ENCODE measurements at places on chromosomes 12 and 14. TPM values are rescaled to one million over a fixed set of nuclear protein-coding genes. Genes with fewer than 3 reads are reported as not detected.

- no peak for DNase-seq
Observed at GRCh38 chr12:25014961-25015360, 66.1 kb upstream of the BCAT1 start.

DNA sequence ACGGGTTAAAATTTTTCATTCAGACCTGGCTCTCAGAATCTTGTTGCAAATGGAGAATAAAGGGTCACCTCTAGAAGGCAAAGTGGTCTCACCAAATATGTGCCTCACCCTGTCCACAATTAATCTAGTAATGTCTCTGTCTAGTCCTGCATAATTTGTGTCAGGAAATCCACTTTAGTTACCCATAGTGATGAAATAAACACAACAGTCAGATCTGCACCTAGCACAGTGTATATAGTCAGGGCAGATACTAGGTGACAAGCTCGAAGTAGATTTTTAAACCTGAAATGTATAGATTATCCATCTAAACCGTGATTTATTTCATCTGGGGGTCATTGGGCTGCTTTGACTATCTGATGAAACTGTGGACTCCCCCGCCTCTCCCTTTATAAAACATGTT, 15.9 kb upstream of the FLVCR2 start:
- DNase-seq: no peak

The RNASE1 gene
- total RNA-seq: 6.0 TPM

The PPP1R36 gene
- total RNA-seq: 0.63 TPM

- DNase-seq: no peak
Observed at GRCh38 chr12:12646483-12647072, 34.9 kb downstream of the CREBL2 start.

The MYO1A gene
- not detected for total RNA-seq

The SLC25A47 gene
- not detected for total RNA-seq

The SRRM4 gene
- total RNA-seq: 0.03 TPM

DNA sequence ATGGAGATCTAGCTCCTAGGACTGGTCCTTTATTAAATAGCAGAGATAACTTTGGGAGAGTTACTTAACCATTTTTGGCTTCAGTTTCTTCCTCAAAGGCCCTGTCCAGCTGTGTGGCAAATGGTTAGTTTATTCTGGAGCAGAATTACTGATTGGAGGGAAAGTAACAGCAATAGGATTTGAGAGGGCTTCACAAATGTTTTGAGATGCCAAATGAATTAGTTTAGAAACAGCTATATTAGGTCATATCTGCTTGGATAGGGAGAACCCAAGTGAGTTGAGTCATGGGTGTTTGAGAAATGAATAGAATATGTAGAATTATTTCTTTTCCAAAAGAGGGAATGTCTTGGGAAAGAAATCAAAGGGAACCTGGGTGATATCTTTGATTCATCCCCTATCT, 17.5 kb downstream of the RASSF3 start:
- no peak for DNase-seq

The SLC17A8 gene
- total RNA-seq: not detected

DNA sequence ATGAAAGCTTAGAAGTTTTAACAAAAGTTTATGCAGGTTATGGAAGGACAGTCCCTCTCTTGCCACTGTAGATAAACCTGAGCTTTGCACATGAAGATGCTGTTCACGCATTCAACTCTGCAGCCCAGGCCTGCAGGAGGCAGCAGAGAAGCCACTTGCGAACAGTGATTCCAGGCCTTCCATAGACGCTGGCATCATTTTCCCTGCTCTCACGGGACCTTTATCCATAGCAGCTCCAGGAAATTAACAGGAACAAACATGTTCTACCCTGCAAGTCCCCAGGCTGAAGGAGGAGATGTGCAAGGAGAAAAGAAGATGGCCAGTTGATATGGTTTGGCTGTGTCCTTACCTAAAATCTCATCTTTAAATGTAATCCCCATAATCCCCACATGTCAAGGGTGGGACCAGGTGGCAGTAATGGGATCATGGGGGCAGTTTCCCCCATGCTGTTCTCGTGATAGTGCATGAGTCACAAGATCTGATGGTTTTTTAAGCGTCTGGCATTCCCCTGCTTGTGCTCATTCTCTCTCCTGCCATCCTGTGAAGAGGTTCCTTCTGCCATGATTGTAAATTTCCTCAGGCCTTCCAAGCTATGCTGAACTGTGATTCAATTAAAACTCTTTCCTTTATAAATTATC, 2.0 kb downstream of the ERP27 start:
- DNase-seq: peak; percentile 23

The KLHDC1 gene
- 0.51 TPM for total RNA-seq

DNA sequence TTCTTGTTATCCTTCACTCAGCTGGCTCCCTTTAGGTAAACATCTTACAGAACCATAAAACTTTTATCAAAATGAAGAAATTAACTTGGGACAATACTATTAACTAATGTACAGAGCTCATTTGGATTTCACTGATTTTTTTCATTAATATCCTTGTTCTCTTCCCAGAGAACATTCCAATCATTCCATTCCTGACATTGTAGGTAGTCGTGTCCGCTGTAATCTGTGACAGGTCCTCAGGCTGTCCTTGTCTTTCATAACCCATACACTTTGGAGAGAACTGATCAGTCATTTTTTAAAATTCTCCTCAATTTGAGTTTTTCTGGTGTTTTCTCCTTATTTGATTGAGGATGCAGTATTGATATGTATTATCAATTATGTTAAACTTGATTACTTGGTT, 916.8 kb downstream of the GALC start:
- DNase-seq: no peak

The NYNRIN gene
- 0.33 TPM for total RNA-seq

DNA sequence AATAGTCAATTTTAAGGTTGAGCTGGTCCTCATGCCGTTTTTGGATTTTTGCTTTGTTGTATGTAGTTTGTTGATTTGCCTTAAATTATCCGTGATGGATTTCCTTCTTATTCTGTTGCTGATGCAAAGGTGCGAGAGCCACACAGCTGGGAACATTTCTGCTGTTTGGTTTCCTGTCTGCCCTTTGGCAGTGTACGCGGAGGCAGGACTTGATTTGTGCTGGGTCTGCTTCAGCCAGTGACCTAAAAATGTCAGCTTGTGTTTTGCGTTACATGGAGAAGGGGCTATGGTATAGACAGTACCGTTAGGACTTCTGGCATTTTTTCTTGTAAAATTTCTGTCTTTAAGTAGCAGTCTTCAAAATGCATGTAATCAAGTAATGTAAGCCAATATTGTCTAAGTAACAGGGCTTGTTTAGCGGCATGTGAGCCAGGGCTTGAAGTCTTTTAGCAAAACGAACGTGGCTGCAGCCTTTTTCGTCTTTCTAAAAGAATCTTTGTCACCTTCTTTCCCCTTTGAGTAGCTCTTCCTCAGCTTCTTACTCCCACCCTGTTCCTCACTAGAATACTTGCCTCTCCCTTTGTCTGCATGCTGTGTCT, 18.2 kb upstream of the RD3L start:
- DNase-seq: no peak

GRCh38 chr12:105279460-105280056, 43.6 kb upstream of the APPL2 start:
- DNase-seq: peak; percentile 18

DNA sequence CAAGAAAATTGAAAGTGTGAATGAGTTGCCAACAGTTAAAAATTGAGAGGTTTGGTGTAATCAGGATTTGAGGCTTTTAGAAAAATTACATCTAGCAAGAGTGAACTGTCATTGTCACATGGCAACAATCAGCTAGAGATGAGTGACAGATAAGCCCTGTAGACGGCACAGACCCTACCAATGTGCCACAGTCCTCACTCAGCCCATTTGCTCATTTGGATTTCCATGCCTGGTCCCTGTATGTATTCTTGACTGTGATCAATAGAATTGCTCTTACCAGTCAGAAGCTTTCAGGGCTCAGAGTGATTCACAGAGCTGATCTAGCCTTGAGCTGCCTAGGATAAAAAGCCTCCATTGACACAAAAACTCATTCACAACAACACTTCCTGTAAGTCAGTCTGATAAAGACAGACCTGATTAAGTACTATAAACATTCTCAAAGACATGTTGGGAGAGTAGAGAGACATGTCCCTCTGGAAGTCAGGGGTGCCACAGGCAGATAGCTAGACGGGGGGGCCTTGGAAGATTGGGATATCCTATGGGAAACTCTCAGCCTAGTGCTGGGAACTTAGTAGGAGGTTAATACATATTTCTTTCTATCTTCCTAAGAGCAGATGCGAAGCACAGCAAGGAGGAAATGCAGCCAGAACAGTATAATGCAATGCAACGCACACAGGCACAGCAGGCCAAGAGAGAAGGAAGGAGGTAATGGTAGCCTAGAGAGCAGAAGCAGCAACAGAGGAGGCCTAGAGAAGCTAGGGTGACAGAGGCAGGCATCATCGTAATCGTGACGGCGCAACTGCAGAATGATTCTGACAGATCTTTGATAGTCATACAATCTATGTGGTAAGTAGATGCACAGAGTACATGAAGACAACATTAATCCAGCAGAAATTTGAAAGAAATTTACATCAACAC, 2.0 kb upstream of the PELI2 start:
- DNase-seq: no peak

The CDK17 gene
- total RNA-seq: 36.3 TPM

The GAS2L3 gene
- 38.0 TPM for total RNA-seq

DNA sequence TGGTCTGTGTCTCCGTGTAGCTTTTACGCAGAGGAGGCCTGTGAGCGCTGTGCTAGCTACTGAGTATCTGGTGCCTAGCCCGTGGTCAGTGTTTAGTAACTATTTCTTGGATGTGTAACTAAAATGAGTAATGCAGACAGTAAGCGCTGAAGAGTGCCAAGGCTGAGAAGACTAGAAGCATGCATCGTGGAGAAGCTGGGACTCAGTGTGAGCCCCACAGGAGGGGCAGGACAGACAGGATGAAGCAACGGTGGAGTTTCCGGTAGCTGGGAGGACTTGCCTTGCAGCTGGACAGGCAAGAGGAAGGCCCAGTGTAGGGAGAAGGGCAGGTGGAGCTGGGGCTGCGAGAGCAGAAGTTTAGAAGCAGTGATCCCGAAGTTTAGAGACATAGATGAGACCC, 233.4 kb upstream of the FKBP4 start:
- DNase-seq: no peak

DNA sequence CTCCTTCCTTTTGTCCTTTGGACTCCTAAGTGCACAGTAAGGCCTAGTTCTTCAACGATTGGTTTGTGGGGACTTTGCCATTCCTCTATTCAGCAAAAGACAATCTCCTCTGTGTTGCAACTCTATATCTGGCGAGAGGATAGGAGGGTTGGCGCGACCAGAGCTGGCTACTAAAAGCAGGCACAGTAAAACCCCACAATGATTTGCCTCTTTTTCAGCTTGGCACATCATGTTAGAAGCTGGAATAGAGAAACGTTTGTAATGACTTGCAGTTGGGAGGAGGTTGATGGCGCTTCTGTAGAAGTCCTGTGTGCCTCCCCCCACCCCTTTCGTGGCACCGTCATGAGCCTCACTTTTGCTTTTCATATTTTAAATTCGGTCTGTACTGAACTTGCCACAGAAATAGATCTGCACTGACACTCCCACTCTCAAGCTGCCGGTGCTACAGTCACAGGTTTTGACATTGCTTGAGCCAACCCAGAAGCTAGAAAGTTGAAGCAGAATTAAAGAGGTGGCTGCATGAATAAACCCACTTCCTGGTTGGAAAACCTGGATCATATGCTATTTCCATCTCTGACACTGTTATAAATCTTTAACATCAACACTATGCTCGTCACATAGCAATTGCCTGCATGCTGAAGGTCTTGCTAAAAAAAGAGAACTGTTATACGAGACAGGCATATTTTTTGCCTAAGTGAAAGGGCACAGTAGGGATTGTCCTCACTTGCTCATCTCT, 315.3 kb upstream of the PRICKLE1 start:
- DNase-seq: no peak

The FITM1 gene
- total RNA-seq: 2.7 TPM

DNA sequence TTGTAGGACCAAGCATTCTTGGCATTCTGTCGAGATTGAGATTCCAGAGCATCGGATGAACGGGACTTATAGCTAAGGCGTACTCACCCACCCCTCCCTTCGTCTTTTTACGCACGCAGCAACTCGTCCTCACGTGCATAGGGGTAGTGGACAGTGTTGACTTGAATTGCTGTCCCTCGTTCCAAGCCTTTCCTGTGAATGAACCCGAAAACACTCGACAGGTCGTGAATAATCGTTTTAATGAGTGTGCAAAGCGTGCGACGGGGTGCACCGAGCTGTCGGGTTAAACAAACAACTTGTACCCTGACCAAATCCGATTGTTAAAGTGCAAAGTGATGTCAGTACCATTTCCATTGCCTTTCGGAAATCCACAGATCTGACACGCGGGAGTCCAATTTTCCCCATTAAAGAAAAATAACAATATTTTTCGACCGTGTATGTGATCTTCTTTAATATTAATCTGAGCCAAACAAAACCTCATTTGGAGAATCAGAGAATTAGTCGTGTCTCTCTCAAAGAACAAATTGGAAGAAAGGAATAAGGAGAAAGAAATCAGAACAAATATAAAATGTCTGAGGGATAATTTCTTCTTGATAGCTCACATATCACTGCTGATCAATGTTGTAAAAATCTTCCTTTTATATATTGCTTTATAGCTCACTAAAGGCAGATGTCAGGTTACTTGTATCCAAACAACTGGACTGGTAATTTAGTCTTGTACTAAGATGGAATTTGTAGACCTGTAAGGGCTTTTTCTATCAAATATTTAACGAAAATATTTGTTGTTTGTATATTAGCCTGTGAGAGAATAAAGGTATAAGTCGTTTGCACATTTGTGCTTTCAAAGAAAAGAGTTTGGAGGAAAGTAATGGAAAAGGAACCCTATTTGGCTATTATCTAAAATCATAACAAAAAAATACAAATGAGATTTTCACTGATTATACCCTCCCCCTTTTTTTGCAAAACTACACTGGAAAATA, 11.8 kb downstream of the FOXG1 start:
- no peak for DNase-seq

DNA sequence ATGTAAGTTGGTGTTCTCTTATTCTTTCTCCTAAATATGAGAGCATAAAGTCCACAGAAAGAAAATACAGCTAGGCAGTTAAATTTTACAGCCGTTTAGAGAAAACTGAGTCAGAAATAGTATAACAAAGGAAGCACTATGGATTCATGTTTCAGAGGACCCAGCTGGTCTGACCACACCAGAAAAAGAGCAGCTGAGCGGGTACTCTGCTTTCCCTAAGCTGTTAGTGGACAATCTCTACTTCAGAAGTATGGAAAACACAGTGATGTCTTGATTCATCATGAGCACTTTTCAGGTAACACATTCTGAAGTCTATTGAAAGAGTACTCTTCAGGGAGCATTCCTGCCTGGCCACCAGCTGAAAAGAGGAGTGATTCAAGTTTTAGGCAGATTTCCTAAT, 12.4 kb downstream of the PPM1H start:
- DNase-seq: peak; percentile 42

The SCN8A gene
- total RNA-seq: 3.0 TPM

The KCNH3 gene
- not detected for total RNA-seq

GRCh38 chr12:32907898-32908476, 11.4 kb upstream of the PKP2 start:
- DNase-seq: no peak

Data from Daoy (cell line).